ENCODE measurements at places on chromosomes 4 and X.

GRCh38 chr4:103591841-103592240 lies 127.9 kb downstream of the TACR3 start:
- DNase-seq: no peak

DNA sequence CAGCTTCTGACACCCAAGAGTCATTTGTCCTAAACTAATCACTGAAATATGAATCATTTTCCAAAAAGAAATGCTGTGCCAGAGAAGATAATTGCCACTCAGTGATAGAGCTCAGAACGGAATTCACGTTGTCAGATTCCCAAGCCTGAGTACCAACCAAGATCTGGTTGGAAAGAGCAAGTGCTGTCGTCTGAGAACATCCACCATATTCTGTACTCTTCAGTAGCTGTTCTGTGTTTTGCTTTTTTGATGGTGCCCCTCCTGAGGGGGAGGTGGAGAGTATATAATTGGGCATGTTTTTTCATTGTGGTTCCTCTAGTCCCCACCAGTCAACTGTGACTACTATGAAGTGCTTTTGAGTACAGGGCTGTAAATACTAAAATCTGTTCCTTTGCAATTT lies 13.2 kb downstream of the RUFY3 start:
- DNase-seq: no peak

DNA sequence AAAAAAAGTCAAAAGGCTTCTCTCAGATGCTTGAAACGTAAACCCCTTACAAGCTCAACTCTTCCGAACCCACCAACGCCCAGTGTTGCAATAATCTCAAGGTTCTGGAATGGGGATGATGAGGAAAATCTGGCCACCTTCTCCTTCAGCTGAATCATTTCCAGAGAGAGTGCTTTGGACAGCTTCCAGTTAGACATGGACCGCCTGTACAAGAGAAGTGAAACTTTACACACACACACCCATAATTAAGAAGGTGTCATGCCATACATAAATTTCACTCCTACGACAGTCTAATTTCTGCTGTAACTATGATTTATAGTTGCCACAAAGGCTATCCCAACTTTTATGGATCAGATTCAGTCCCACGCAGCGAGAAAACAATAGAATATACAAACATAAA lies 72.3 kb downstream of the PRKG2 start:
- no peak for DNase-seq

DNA sequence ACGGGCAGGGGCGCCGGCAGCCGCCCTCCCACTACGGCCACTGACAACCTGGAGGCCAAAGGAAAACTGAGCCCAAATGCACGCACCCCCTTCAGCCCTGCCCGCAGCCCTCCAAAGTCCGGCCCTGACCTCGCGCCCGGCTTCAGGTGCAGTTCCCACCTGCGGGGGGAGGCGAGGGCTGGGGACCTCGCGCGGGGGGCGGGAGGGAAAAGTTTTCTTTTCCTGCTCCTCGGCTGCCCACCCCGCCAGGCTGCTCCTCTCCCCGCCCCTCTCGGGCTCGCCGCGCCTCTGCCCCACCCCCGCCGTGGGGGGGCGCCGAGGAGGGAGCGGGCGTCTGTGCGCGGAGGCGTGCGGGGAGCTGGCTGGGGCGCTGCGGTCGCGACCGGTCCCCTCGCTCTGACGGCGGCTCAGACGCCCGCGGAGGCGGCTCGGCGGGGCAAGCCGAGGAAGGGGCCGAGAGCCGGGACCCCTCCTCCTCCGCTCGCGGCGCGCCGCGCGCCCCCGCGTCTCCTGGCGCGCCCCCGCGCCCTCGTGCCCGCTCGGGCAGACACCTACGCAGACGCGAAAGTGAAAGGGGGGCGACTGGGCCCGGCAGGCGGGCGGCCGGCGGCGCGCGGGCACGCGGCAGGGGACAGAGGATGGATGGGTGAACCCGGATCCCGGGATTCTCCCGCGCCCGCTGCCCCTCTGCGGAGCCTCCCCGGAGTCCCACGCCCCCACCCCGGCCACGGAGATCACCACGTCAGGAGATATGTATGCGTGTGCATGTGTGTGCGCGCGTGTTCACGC lies 3.1 kb upstream of the NR3C2 start:
- DNase-seq: peak; percentile 35

DNA sequence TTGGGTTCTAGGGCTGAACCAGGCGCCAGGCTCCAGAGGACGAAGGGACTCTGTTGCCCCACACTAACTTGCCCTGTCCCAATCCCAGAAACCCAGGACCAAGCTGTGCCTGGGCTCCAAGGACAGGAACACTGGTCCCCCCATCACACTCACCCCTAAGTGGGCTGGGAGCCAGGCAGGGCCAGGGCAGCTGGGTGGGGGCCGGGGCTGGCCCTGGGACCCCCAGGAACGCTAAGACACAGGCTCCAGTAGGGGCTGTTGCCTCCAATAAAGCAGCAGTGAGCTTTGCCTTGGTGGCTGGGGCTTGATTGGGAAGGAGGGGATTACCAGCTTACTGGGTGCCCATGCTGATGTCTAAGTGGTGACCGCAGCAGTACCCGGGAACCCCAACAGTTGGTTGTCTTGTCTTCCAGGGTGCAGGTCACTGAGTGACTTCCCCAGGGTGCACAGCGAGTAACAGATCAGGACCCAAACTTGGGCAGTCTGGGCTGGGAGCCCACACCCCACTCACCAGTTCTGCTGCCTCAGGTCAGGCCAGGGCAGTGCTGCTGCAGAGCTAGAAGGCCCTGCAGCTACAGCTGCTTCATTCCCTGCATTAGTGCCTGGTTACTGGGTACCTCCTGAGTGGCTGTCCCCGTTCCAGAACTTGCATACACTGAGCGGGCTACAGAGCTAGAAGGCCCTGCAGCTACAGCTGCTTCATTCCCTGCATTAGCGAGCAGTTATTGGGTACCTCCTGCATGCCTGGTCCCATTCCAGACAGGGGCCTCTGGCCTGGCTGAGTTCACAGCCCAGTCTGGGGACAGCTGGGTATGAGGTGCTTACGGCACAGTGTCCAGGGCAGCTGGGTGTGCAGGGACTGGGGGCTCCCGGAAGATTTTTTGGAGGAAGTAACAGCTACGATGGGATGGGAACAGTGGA lies 9.4 kb upstream of the ADD1 start:
- DNase-seq: no peak
